ENCODE measurements at places on chromosomes 3 and 15.

DNA sequence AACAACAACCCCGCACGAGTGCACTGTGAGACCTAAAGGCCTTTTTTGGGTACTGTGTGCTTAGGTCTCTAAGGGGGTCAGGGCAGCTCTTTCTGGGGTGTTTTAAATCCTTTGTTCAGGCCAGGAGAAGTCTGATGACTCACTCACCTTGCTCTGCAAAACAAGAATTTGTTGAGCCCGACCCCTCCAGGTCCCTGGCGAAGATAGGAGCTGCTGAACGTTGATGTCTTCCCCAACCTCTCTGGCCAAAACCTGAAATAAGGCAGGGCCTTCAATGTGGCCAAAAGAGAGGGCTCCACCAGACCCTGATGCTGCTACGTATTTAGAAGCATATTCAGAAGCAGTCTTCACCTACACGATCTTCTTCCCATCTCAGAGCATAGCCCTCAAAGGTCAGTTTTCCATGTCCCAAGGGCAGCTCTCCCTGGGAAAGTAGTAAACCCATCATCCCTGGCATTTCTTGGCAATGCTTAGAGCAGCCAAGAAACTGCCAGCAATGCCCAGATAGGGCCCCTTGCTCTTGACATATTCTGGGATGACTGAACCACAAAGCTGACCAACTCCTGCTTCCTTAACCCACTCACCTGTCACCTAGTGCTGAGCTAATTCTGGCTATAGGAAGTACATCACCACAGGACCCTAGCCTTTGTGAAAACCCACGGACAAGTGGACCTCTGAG, 27.1 kb downstream of the CCDC13 start:
- DNase-seq = peak; percentile 3

DNA sequence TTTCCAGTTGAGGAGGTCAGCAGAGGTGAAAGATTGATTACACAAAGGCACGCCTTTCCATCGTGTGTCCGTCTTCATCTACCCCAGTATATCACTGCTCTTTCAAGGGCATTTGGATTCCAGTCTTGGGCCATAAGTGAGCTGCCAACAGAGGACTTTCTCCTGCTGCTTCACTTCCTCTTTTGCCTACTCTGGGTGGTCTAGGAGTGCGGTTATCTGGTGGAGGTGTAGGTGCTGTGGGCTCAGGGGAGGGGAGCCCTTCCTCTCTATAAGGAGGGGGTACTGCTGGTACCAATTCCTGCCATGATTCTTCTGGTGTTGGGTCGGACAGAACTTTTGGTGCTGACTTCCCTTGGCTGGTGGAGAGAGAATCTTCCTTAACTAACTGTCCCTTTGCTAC, 83.1 kb upstream of the VEPH1 start:
- DNase-seq = no peak

- no peak for DNase-seq
These were observed 2.3 kb upstream of the TNFAIP8L3 start for GRCh38 chr15:51096976-51097375.

- DNase-seq = no peak
These were observed 85.4 kb downstream of the XXYLT1 start for GRCh38 chr3:195185583-195185982.

GRCh38 chr3:24639481-24640329, 145.1 kb upstream of the THRB start:
- DNase-seq = no peak

- DNase-seq = no peak
These were observed 164.0 kb downstream of the CHST2 start for GRCh38 chr3:143283432-143284128.

DNA sequence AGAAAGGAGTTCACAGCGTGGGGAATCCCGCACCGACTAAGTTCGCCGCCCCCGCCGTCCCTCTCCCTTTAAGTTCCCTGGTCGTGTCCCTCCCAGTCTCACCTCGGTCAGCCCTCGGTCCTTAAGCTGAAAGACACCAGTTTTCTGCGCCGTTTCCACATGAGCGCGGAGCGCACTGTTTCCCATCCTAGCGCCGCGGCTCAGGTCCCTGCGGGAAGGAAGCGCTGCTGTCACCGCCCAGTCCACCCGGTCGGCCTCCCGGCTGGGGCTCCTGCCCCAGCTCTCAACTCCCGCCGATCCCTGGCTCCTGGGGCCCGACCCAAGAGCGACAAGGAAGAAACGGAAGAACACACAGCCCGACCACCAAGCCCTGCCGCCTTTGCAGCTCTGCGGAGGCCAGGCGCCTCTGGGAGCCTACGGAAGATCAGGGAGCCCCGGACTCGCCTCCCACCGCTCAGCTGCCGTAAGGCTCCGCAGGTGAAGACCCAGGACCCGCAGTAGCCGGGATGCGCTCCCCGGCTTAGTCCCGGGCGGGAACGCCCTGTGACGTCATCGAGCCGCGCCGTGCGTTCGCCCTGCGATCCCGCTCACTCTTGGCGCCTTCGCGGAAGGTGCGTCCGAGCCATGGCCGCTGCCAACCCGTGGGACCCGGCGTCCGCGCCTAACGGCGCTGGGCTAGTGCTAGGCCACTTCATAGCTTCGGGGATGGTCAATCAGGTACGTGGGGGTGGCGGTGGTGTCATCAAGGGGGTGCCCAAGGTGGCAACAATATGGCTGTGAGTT, at the start of the genes HAUS2 and LRRC57:
TSS of gene HAUS2 (plus strand) at position 590 of the 783 bp plus-strand sequence. CDS start at position 625, 35 bp downstream.
TSS of gene LRRC57 (minus strand) at position 545 of the 783 bp plus-strand sequence. CDS start at position 186, 359 bp downstream.
- peak; percentile 88 for DNase-seq

GRCh38 chr3:138567403-138567802, 26.7 kb downstream of the CEP70 start:
- no peak for DNase-seq

- no peak for DNase-seq
These were observed 66.4 kb downstream of the ASTE1 start for GRCh38 chr3:130960139-130960795.

DNA sequence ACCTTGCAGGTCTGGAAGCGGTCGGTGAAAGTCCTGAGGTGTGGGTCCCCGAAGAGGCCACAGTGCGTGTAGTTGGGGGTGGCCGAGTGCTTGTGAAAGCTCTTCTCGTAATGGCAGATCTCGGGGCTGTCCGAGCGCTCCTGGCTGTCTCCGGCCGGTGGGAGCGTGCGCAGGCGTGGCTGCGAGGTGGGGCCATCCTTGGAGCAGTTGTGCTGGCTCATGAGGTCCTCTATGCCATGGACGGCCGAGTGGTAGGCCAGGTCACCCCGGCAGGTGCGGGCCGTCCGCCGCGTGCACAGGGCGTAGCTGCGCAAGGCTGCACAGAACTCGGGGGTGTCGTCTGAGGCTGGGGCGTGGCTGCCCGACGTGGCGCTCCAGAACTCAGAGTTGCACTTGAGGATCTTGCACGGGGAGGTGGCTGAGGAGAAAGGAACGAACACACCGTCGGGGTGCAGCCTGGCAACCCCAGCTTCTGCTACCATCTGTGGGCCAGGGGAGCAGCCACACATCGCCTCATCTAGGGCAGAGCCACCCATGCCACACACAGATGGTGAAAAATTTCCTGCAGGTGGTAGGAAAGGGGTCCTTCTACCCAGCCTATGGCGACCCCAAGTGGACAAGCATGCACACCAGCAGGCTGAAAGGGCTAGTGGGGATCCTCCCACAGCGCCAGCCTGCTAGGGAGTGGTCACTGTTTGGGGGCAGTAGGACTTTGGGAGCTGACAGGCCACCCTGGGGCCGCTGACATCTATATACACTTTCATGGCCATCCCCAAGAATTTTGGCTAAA, 36.7 kb downstream of the RGMA start:
- peak; percentile 18 for DNase-seq

GRCh38 chr15:66098022-66098363, 155.6 kb downstream of the MEGF11 start:
- DNase-seq = no peak

DNA sequence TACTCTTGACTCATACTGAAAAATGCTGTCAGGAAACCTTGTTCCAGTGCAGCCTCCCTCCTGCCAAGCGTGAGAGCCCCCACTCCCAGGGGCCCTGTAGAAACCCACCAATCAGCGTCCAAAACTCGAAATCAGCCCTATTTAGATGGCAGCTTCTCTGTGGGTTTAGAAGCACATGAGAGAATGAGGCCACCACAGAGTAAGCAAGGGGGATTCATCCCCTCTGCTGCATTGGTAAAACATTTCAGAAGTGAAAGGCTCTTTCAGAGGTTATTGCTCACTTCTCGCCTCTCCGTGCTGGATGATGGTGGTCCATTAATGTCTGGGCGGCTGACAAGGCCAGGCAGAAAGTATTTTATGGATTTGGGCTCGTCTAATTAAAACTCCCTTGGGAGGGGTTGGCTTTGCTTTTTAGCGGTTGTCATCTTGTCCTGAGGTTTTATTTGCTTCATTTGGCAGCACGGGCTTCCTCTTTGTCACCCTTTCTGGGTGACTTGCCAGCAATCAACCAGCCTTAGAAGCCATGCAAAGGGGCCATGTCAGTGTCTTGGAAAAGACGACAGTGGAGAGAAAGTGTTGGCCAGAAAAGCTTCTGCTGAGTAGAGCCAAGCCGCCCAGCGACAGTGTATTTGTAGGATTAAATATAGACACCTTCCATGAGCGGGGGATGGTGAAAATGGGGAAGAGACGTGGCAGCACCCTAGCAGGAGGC, 145.5 kb downstream of the ATP10A start:
- no peak for DNase-seq

DNA sequence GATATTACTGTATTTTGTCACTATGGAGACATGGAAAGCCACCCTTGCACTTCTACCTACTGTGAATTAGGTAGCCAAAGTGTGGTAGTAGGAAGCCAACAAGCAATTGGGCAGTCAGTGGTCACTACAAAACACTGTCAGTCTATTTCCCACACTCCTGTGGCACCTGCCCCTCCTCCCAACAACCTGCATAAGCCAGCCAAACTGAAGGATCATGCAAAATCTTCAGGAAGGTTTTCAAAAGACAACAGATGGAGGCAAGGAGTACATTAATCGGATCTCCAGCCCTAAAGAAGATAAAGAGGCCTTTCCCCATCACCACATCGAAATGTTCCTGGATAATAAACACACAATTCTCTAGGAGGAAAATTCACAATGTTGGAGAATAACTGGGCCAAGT, 11.9 kb downstream of the POMGNT2 start:
- DNase-seq = no peak

GRCh38 chr3:19573644-19574043, 360.4 kb downstream of the EFHB start:
- DNase-seq = no peak

GRCh38 chr3:70149714-70150400, 150.3 kb downstream of the SAMMSON start:
- no peak for DNase-seq

- DNase-seq = no peak
These were observed 756 bp upstream of the RASGRF1 start for GRCh38 chr15:79091204-79091867.

DNA sequence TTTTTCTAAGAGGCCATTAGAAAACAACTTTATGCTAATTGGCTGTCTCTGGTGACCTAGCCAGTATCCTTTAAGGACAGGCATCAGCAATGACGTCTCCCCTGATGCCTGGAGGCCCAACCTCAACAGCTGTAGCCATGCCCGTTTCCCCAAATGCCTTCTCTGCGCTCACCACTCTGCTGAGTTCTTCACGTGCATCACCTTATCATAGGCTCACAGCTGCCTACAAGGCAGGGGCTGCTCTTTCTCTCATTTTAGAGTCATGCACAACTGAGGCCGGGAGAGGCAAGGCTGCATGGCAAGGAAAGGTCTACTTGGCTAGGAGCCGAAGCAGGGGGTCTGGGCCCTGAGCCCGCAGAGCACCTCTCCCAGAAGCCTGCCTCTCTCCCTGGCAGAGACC, 43.9 kb upstream of the SEC13 start:
- DNase-seq = no peak

- no peak for DNase-seq
These were observed 6.3 kb downstream of the CAV3 start for GRCh38 chr3:8739757-8740504.

GRCh38 chr15:30073915-30074314, 8.8 kb upstream of the GOLGA8J start:
- DNase-seq = no peak
